Spleen (tissue), 13 donors: ENCODE measurements at places on chromosomes 5 and 9. TPM values are rescaled to one million over a fixed set of nuclear protein-coding genes. Genes with fewer than 3 reads are reported as not detected.

The PCDHGA9 gene
- total RNA-seq, result 6.0 TPM

The TAS2R1 gene
- not detected for total RNA-seq

The CD72 gene
- 160 TPM for total RNA-seq

The IFNA21 gene
- not detected for total RNA-seq

The MYOZ3 gene
- total RNA-seq, result 1.0 TPM

DNA sequence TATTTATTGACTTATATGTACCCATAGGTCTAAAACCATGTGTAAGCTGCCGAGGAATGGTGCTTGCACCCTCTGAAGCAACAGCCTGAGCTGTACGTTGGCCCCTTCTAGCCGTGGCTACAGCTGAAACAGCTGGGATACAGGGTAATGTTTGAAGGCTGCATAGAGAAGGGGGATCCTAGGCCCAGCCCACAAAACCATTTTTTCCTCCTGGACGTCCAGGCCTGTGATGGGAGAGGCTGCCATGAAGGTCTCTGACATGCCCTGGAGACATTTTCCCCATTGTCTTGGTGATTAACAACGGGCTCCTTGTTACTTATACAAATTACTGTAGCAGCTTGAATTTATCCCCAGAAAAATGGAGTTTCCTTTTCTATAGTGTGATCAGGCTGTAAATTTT is 244.7 kb downstream of the COMMD10 start:
- no peaks in the 10 kb centered on the region for H3K27me3 ChIP-seq
- DNase-seq, result no peak
- no peak overlapping the region for H3K4me3 ChIP-seq
- H3K4me1 ChIP-seq, result no peaks in the 10 kb centered on the region
- no peak overlapping the region for H3K27ac ChIP-seq

- no peaks in the 10 kb centered on the region for H3K27me3 ChIP-seq
- peaks cover 15% of the 10 kb centered on the region for H3K36me3 ChIP-seq
- H3K4me1 ChIP-seq, result peaks cover 24% of the 10 kb centered on the region
- DNase-seq, result no peak
These were observed 4.5 kb downstream of the AK6 start for GRCh38 chr5:69364850-69365249.

DNA sequence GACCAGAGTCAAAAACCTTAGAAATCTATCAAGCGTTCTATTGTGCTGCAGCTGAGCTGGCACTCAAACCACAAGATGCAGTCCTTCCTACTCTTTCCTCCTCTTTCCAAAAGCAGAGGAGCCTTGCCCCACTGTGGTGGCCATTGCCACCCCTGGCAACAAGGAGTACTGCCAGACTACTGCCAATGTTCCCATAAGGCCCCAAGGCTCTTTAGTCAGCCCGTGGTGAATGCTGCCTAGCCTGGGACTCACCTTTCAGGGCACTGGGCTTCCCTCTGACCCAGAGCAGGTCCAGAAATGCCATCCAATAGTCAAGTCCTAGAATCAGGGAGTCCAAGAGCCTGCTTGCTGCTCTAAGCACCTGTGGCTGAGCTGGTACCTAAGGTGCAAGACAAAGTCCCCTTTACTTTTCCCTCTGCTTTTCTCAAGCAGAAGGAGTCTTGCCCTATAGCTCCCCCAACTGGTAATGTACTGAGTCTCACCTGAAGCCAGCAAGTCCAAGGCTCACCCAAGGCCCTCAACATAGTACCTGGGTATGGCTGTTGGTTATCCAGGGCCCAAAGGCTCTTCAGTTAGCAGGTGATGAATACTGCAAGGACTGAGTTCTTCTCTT is 219.4 kb downstream of the ATPSCKMT start:
- no peaks in the 10 kb centered on the region for H3K27me3 ChIP-seq
- H3K36me3 ChIP-seq, result no peaks in the 10 kb centered on the region
- no peaks in the 10 kb centered on the region for H3K4me1 ChIP-seq
- DNase-seq, result no peak
- no peak overlapping the region for H3K4me3 ChIP-seq

- no peak overlapping the region for H3K4me3 ChIP-seq
- H3K27ac ChIP-seq, result no peak overlapping the region
- H3K27me3 ChIP-seq, result no peaks in the 10 kb centered on the region
These were observed 430.8 kb downstream of the ARHGEF28 start for GRCh38 chr5:74056789-74057164.

DNA sequence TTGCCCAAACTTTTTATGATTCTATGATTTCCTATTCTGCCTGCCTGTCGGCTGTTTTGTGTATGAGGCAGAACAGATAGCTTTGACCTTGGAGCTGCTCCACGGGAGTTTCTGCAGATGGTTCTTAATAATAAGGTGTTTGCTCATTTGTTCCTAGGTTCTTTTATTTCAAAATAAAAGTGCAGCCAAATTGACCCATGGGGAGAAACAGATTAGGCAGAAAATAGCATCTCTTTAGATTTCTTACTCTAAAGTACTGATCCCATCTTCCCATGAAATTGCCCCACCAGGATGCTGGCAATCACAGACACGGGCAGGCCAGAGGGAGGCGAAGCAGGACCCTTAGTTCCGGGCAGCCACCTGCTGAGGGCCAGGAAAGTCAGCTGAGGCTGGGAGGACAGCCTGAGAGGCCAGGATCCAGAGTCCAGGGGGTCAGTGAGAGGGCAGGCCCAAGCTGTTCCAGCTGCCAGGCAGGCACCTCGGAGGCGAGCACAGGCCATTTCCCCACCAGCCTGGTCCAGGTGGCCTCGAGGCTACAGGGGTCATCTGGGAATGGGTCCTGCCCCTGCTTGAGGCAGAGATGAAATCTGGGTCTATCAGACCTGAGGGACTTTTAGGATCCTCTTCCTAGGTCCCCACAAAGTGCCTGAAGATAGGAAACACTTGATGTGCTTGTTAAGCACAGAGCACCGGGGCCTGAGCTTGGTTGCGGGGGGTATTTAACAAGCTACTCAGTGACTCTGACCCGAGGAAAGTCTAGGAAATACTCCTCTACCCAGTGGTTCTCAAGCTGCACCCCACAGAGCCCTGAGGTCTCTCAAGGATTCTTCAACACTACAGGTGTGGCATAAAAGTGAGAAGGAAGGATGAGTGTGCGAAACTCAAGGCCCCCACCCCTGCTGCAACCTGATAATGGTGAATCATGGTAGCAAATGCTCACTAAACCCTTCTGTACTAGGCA is 145.4 kb downstream of the CMYA5 start:
- H3K4me3 ChIP-seq, result no peak overlapping the region
- DNase-seq, result no peak
- no peak overlapping the region for H3K27ac ChIP-seq
- H3K27me3 ChIP-seq, result no peaks in the 10 kb centered on the region
- H3K36me3 ChIP-seq, result no peaks in the 10 kb centered on the region
